NCI-H82 (cell line): ENCODE measurements at places on chromosomes 2 and 18.

- DNase-seq, result peak; percentile 8
Observed at GRCh38 chr2:136143603-136144451, 25.9 kb upstream of the CXCR4 start.

DNA sequence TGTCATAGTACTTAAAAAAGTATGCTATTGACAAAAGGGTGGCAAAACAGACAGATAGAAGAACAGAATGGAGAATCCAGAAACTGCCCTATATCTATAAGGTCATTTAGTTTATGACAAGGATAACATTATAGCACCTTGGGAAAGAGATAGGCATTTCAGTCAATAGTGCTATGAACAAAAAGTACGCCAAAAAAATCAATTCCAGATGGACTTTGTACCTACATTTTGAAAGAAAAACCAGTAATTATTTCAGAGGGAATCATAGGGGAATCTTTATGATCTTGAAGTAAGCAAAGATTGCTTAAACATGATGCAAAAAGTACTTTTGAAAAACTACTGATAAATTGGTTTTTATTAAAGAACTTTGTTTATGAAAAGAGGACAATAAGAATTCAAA, 59.9 kb upstream of the SETBP1 start:
- DNase-seq, result no peak

GRCh38 chr2:239814116-239814860, 210.9 kb downstream of the NDUFA10 start:
- DNase-seq, result no peak

DNA sequence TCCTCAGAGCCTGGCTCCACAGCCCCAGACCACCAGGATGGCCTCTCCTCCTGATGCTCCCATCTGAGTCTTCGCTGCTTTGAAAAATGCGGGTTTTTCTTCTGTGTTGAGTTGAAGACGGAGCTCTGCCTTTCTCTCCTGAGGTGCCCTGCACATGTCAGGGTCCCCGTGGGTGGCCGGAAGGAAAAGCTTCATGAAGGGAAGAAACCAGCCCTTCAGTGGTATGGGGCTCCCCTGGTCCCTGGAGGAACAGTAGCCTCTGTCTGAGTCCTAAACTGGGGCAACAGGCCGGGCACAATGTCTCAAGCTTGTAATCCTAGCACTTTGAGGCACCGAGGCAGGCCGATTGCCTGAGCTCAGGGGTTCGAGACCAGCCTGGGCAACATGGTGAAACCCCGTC, 54.7 kb upstream of the CAB39 start:
- no peak for DNase-seq

- DNase-seq, result no peak
Observed at GRCh38 chr2:160440888-160441287, 52.7 kb downstream of the RBMS1 start.

DNA sequence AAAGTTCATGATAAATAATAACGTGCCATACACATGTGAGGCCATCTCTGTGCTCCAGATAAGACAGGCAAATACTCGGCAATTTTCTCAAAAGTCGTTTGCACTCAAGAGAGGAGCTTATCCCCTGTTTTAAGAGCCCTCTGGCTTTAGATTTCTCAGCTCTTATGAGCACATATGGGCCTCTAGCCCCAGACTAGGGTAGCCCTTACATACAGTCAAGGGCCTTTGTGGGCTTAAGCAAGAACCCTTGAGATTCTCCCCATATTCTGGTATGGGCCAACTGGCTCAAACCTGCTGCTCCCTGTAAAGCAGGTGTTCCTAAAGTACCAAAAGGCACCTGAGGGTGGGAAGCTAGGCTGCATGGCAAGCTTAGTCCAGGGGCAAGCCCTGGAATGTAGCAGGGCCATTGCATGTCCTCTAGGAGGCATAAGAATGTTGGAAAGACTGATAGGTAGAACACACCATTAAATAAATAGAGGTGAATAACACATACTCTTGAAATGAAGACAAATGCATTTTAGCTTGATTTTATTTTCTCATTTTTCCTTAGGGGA, 66.1 kb downstream of the FASTKD2 start:
- no peak for DNase-seq

DNA sequence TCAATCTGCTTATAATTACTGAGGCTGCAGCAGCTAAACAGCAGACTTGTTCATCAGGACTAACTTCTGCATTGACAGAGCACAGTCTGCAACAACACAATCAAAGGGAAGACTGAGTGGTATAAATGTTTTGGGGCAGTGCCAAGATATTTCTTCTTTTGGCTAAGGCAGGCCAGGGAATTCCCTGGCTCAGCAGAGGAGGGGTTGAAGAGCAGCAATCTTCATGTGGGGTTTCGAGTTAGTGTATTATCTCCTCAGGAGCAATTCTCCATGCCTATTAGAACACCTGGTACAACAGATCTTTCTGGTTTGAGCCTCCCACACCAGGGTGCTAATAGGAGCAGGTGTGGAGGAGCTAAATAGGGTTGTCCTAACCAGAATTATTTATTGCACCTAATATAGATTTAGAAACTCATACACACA, 103.0 kb upstream of the STK17B start:
- peak; percentile 28 for DNase-seq

- no peak for DNase-seq
Observed at GRCh38 chr18:58657081-58657480, 14.2 kb upstream of the MALT1 start.

GRCh38 chr2:218387369-218388194, 5.5 kb downstream of the SLC11A1 start:
- DNase-seq, result peak; percentile 89

GRCh38 chr2:10771786-10772185, 40.8 kb downstream of the PDIA6 start:
- DNase-seq, result no peak

- no peak for DNase-seq
Observed at GRCh38 chr18:47342566-47342965, 91.1 kb upstream of the SKOR2 start.

DNA sequence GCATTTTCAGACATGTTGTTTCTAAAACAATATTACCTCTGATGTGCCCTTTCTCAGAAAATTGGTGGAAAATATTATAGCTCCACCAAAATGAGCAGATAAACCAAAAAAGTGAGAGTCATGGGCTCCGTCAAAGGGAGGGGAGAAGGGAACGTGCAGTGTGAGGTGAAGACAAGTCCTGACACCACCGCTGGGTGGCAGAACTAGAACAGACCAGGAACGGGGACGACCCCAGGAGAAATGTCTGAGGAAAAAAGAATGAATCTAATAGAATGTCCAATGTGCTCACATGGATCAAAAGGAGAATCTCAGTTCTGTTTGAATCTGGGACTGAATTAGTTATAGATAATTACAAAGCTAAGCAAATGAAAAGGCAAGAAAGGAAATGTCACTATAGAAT, 22.6 kb upstream of the BCL2 start:
- DNase-seq, result no peak

- DNase-seq, result no peak
Observed at GRCh38 chr18:77046409-77046808, 86.2 kb downstream of the MBP start.

DNA sequence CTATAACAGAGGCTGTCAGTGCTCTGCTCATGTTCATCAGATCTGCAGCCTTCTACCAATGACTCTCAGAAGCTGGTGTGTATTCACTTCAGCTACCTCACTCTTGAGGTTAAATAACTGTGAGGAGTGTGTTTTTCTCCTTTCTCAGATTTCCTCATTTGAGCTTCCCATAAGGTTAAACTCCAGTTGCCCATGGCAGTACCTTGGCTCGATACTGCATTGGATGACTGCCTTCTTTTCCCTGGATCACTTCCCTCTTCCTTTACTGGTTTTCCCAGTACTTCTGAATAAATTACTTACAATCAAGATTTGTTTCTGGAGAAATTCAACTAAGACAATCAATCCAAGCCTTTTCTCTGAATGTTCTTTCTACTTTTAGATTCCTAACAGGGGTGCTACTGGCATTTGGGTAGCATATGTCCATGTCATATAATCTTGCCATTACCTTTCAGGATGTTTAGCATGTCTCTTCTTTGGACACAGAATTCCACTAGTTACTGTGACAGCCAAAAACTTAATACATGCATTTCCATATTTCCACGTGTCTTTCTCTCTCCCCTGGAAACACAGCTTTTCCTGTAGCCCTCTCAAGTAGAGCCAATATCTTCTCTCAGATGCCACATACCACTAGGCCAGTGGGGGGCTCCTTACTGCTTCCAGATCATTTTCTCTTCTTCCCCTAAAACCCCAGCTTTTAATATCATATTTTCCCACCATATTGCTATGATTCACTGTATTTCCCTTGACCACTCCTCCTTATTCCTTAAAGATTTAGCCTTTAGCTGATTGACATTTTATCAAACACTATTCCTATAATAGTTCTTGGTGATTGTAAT, 15.0 kb upstream of the SPOPL start:
- DNase-seq, result no peak

DNA sequence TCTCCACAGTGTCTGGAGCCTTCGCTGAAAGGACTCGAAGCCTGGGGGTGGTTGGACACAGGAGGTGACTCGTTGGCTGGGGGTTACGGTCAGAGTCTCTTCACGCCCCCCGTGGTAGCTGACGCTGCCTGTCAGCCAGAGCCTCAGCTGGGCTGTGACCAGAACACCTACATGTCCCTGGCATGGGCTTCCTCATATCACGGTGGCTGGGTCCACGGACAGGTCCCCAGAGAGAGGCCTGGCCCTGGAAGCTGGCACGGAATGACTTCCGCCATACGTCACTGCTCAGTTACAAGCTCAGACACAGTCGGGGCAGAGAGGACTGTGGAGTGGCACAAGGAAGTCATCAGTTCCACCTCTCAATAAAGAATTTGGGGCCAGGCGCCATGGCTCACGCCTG, 28.5 kb downstream of the ITGB1BP1 start:
- DNase-seq, result no peak

GRCh38 chr2:19652811-19653210, 249.0 kb downstream of the TTC32 start:
- DNase-seq, result peak; percentile 76

GRCh38 chr2:37887286-37887685, 37.8 kb upstream of the RMDN2 start:
- no peak for DNase-seq

DNA sequence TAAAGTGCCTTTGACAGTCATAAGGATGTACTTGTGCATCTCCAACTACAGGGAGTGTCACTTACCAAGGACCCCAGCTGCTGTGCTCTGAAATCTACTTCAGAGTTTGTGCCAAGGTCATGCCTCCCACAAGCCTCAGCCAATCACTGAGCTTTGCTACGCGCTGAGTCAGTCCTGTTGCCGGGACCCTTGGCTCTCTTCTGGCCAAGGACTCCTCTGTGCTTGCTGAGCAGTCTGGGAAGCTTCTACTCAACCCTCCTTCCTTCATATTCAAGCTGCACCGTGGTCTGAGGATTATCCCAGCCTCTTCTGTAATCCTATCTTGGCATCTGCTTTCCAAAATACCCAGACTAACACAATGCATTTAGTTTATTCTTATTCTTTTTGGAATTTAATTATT, 398.9 kb upstream of the FANCL start:
- DNase-seq, result peak; percentile 90
